ENCODE measurements at places on chromosomes 3 and 15. TPM values are rescaled to one million over a fixed set of nuclear protein-coding genes. Genes with fewer than 3 reads are reported as not detected.
A peak's percentile ranks its signal among the peaks of the same experiment; 100 is the strongest.

ITIH4 gene
- total RNA-seq, result not detected

ATG7 gene
- 36.7 TPM for total RNA-seq

SGO1 gene
- total RNA-seq, result 22.5 TPM

CLEC3B gene
- 11.6 TPM for total RNA-seq

KCNAB1 gene
- not detected for total RNA-seq

RAD51 gene
- 32.3 TPM for total RNA-seq

CCDC54 gene
- total RNA-seq, result not detected

UBA5 gene
- total RNA-seq, result 45.0 TPM

NANOGP8 gene
- not detected for total RNA-seq

KIF23 gene
- 171 TPM for total RNA-seq

LXN gene
- not detected for total RNA-seq

GOLGA8J gene
- not detected for total RNA-seq

MAP1A gene
- total RNA-seq, result 37.3 TPM

CTXN2 gene
- total RNA-seq, result not detected

DOCK3 gene
- total RNA-seq, result 0.29 TPM

GRCh38 chr3:24145481-24145880 lies 200.4 kb downstream of the NR1D2 start:
- DNase-seq, result no peak

DNA sequence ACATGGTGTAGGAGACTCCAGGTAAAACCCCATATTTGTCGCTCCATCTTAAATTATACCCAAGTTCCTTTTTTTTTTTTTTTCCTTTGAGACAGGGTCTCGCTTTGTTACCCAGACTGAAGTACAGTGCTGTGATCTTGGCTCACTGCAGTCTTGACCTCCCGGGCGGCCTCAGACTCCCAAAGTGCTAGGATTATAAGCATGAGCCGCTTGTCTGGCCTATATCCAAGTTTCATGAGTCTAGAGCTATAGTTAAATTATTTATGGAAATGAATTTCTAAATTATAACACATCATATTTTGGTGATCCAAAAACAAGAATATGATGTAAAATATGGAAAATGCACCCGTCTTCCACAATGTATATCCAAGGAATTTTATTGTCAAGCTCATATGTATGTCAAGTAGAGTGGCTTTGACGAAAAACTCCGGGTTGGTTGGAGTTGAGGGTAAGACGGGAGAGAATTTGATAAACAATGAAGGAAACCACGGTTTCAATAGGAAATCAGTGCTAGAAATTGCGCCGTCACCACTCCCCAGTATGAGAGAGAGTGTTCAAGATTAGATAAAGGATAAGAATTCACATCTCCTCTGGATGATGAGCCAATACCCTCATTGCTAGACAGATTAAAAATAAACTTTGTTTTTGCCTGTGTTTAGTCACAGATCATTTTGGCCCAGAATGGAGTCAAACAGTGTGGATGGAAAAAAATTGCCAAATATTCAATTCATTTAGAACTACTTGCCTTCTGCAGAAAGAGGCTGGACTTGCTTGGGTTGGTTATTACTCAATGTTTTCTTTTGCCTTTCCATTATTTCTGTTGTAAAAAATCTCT lies 209.2 kb upstream of the NR2F2 start:
- DNase-seq, result no peak

DNA sequence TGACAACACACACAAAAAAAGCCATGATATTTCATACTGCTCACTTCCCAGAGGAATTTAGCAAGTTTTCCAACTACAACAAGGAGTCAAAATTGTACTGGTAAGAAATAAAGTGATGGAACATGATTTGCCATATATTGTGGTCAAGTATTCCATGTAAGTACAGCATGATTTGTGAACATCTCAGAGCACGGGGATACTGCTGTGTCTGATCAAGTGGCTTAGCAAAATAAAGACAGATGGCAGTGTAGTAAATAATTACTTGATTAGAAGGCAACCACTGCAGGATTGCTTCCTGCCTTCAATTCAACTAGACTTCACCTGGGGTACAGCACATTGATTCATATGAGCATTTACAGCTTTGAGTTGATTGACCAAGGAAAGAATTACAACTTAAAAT lies 51.6 kb upstream of the DUT start:
- DNase-seq, result no peak

DNA sequence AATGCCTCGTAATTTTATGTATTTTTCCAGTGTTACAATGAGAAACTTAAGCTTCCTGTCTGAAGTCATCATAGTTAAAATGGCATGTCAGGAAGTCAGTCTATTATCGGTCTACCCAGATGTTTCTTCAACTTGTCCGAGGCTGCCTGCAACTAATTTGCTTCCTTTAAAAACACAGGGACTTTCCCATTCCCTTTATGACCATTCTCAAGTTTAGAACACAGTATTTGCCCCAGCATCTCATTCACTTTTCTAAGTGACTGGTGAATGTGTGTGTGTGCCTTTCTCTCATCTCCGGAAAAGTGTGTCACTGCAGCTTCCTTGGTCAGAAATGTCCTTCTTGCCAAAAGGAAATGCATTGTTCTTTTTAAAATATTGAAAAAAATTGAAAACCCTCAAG lies 466.6 kb downstream of the RAP2B start:
- no peak for DNase-seq

- no peak for DNase-seq
Measured at GRCh38 chr3:139916271-139916670, 18.7 kb upstream of the CLSTN2 start.

DNA sequence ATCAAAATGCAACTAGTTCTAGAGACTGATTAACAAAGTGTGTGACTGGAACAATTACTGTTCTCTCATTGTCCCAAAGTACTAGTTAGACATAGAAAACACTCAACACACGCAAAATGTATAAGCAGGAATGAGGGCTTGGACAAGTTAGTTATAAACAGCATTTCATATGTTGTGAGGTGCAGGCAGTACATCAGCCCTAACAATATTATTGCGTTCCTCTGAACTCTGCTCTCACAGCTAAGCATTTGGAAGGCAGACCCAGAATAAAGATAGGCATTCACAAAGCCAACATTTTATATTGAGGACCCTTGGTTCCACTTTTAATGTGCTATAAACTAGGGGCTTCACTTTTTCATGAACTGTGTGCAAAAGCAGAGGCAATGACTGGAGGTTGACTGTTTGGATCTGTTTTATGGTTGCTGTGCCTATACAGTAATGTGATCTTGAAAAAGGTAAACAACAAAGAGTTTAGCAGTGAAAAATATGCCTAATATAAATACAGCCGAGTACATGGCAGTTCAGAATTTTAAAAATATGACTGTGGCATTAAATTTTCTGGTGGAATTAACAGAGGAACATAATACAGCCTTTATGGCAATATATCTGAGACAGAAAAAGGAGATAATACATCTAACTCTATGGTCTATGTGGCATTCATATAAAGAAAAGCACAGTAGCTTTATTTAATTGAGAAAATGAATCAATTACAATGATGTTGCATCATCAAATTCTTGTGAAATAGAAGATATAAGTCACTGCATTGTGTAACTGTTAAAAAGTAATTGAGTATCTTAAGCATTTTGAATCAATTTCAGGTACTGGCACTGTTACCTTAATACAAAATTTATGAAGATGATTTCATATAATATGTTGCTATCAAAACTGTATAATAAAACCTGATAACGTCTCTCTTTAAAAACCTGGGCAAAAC lies 80.0 kb upstream of the SKOR1 start:
- no peak for DNase-seq

- no peak for DNase-seq
Measured at GRCh38 chr15:31799715-31800321, 230.5 kb upstream of the CHRNA7 start.

GRCh38 chr3:20637729-20638128 lies 451.7 kb upstream of the SGO1 start:
- DNase-seq, result no peak

GRCh38 chr3:27542476-27542875 lies 58.3 kb upstream of the SLC4A7 start:
- no peak for DNase-seq

DNA sequence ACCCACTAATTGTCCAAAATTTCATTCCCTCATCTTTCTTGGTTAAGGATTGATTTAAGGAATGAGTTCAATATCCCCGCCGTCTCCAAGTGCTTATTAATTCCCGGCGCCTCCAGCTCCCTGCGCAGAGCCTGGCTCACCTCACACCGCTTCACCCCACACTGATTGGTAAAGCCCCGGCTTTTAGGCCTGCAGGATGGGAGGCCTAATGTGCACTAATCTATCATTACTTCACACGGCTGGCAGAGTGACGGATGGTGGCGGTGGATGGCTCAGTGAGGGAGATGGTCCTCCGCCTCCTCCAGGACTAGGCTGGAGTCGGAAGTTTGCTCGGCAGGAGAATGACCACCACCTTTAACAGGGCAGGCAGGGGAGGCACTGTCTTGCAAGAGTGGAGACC lies 81.7 kb downstream of the MEGF11 start:
- no peak for DNase-seq

GRCh38 chr3:128496019-128496601 lies 3.1 kb upstream of the GATA2 start:
- no peak for DNase-seq

GRCh38 chr15:46297766-46298165 lies 662.9 kb downstream of the SQOR start:
- no peak for DNase-seq

DNA sequence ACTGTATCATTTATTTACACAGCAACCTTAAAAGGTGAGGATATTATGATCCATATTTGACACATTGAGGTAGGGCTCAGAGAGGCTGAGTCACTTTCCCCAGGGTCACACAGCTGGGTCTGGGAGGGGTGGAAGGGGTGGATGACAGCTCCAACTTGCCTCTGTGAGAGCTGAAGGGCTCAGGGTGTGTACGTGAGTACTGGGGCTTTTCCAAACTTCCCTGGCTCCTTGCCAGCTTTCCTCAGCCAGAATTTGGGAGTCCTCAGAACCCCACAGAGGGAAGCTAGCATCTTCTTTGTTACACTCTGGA lies 58.3 kb upstream of the SLC6A11 start:
- DNase-seq, result no peak

GRCh38 chr3:162269636-162270458 lies 773.2 kb downstream of the OTOL1 start:
- DNase-seq, result no peak

DNA sequence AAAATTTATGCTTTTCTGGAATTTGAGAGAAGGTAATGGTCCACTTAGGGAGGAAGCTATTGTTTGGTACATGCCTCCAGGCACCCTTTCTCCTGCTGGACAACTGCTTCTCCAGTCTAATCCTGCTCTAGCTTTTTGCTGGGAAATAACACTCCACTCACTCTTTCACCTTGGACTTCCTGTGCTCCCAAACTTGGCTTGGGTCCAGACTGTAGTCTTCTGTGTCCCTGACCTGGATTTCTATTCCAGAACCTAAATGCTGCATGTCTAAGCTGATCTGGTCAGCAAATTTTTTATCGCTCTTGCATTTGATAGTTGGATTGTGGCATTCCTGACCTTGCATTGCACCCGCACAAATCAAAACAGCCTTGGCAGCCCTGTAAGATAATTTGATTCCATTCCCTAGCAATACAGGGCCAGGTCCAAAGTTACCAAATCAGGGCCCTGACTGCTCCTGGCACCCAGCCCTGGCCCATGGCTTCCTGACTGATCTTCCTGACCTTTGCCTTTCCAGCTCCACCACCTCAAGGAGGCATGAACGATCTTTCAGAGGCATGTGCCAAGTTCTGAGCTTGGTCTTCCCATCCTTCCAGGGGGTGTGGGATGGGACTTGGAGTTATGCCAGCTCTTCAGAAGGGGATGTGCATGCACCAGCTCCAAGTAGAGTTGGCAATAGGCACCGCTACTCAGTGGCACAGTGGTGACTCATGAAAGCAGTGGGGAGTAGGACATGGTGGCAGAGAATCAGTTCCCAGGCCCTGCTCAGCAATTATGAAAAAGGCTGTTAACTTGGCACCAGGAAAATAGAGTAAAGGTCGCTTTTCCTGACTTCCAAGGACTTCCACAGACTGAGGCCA lies 43.9 kb upstream of the GOLGA8J start:
- DNase-seq, result no peak

DNA sequence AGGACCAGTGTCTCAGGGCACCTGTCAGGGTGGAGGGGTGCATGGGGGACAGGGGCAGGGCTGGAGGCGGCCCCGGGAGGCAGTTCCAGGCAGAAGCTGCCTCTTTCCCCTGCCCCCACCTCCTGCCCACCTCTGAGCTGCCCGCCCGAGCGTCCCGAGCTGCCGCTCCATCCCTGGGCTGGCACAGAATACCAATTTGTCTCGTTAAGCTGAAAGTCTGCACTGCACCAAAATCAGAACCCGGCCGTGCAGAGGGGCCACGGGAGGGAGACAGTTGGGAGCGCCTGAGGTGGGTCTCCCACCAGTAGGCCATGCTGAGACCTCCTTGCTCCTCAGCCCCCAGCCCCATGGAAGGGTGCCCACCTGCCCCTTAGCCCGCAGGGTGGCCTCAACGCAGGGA lies 1.3 kb upstream of the ATP2B2 start:
- DNase-seq, result no peak

GRCh38 chr15:90435652-90436337 lies 47.8 kb downstream of the IQGAP1 start:
- no peak for DNase-seq

DNA sequence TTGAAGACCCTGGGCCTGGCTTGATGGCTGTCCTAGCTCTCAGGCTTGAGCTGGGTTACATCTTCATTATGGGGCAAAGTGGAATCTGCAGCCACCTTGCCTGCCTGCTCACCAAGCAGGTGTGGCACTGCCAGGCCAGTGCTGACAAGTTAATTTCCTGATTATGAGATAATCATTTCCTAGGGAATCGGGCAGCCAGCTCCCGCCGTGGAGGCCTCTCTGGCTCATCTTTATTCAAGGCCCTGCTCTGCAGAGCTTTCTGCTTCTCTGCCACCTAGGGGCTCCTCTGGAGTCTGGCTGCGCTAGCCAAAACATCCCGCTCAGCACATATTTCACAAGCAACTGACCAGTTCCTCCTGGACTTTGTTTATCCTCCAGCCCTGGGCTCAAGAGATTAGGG lies 9.9 kb downstream of the LOXL1 start:
- DNase-seq, result no peak

DNA sequence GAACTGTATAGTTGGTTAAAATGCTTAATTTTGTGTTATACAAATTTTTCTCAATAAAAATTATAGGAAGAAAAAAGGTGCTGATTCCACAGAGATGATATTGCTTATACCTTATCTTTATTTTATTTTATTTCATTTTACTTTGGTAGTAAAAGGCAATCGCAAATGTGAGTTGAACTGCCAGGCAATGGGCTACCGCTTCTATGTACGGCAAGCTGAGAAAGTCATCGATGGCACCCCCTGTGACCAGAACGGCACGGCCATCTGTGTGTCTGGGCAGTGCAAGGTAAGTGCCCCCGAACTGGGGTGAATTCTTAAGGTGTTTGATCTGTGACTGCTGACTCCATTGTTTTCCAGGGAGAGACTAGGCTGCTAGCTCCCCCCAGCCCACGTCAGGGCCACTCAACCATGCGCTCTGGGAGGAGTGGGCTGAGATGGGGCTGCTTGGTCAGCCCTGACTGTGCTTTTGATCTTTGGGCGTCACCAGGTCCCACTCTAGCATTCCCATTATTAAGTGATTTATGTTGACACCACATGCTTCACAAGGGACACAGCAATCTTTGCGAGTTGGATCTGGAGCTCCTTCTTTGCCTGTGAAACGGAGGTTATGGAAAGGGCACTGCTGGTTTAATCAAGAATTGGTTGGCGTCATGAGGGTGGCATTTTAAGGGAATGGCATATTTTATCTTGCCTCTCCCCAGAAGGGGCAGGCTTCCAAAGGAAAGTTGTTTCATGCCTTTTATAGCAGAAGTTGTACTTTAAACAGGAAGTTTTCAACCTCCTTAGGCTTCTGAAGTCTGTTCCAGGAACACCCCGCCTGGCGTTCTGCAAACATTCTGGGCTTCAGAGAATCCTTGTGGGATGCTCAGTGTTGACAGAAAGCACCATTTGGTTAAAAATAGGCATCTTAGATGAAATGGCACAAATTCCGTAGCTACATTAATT lies 296.5 kb downstream of the THSD4 start:
- DNase-seq, result peak; percentile 60

- DNase-seq, result no peak
Measured at GRCh38 chr3:96706509-96706908, 107.9 kb upstream of the EPHA6 start.

Data from SJSA1 (cell line).